ENCODE measurements at places on chromosomes 2 and 18.

DNA sequence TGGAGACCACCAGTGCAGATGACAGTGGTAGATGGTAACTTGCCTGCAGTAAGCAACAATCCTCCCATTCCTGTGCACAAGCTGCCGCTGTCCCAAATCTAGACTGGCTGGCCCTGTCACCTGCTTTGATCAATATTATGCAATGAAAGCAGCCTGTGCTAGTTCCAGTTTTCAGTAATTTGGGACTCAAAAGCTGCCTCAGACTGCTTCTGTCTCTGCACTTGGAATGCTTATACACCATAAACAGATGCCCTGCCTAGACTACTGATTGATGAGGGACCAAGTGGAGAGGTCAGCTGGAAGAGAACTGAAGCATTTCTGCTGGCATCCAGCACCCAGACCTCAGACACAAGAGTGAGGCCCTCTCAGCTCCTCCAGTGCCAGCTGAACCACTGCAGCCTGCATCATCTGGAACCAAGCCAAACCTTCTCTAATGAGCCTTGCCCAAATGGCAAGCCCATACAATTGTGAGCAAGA lies 24.9 kb downstream of the CCBE1 start:
- peak; percentile 27 for DNase-seq

DNA sequence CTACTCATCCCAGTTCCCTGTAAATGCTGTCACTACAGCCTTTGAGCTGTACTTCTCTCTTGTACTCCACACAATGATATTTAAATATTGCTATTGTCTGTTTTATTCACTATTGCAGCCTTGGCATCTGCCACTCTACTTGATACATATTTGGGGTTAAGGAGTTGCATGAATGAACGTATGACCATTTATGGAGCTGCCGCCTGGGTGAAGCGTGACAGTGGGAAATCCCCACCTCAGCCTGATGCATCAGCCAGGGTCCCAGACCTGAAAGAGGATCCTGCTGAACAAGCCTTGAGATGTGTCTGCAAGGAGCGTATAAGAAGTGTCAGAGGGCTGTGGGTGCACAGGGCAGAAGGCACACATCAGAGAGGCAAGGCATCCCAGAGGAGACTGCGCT lies 39.1 kb downstream of the MRPL35 start:
- no peak for DNase-seq

GRCh38 chr2:20148923-20149702 lies 75.8 kb downstream of the SDC1 start:
- no peak for DNase-seq

DNA sequence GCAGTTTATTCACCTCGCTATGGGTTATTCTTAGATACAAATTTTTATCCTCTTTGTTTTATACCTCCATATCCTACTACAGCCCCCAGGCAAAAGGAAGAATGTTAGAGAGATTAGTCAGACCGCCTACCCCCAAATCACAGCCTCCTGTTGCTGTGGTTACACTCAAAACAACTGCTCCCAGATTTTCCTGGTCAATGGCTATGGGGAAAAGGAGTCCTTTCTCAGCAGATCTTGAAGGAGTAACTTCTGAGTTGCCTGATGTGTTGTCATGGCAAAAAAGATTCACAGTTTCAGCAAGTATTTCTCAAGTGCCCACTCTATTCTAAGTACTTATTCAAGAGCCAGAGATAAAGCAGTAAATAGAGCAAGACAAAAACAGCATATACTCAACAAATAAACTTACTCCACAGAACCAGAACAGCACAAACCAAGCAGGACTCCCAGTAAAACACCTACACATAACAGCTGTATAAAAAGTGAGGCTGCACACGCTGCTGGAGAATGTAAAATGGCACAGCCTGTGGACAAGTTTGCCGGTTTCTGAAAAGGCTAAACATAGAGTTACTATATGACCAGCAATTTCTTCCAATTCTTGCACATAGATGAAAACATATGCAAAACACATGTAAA lies 104.8 kb downstream of the NOL10 start:
- DNase-seq, result no peak

- no peak for DNase-seq
These were observed 43.6 kb upstream of the OTOS start for GRCh38 chr2:240183875-240184590.

DNA sequence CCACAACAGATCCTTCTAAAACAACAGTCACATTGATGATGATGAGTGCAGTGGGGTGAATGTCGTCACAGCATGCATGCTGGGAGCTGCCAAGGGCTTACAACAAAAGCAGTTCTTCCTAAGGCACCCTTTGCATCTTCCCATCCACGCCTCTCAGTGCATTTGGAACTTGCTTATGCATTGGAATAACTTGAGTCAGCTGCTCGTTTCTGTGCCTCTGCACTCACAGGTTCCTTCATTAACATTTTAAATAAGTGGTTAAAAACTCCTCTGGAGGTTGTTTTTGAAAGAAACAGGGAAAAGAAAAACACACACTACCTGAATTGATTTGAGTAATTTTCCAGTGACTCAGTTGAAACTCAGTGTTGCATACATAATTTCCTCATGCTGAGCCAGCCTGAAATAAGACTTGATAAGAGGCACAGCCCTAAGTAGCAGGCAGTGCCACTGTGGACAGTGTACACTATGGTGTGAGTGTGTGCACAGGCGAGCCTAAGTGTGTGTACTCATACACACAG lies 46.8 kb upstream of the TRIM43B start:
- no peak for DNase-seq

GRCh38 chr2:96668771-96669170 lies 26.2 kb downstream of the FER1L5 start:
- DNase-seq, result no peak
